ENCODE measurements at places on chromosomes 13 and 19.

GRCh38 chr13:43428545-43429296 is 358.1 kb downstream of the ENOX1 start:
- no peak for DNase-seq

- no peak for DNase-seq
These were observed 14.6 kb downstream of the ADGRE5 start for GRCh38 chr19:14395710-14396336.

DNA sequence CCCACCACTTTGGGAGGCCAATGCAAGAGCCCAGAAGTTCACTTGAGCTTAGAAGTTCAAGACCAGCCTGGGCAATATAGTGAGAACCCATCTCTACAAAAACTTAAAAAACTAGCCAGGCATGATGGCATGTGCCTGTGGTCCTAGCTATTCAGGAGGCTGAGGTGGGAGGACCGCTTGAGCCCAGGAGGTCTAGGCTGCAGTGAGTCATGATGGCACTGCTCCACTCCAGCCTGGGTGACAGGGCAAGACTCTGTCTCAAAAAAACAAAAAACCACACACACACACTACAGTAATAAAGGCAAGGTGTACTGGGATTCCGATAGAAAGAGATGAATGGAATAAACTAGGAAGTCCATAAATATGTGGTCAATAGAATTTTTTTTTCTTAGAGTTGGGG is 35.6 kb downstream of the CYP2F1 start:
- no peak for DNase-seq

DNA sequence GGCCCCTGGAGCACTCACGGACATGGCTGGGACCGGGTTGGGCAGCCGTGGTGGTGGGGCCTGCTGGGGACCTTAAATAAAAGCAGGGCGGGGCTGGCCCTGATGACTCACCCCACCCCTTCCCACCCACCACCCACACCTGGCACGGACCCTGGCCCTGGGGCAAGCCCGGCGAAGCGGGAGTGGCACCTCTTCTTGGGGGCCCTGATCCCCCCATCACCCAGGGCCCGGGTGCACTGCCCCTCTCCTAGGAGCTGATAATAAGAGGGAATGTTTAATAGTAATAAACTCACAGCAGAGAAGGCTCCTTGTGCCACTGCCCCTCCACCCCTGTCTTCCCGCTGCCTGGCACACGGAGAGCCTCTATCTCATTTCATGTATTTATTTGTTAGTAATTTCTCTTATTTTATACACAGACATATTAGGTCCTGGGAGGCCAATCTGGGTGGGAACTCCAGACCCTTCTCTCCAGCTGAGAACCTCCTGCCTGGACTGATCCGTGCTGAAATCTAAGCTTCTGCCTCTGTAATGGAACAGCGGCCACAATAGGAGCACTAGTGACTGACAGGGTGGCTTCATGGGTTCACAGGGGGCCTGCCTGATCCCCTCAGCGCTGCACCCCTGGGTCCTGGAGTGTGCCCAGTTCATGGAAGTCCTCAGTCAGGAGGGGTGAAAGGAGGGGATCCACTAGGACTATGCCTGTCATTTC is at the start of gene LGALS7:
TSS of gene LGALS7 (minus strand) at position 49 of the 709 bp plus-strand sequence. CDS start at position 24, 25 bp downstream.
- DNase-seq = no peak

DNA sequence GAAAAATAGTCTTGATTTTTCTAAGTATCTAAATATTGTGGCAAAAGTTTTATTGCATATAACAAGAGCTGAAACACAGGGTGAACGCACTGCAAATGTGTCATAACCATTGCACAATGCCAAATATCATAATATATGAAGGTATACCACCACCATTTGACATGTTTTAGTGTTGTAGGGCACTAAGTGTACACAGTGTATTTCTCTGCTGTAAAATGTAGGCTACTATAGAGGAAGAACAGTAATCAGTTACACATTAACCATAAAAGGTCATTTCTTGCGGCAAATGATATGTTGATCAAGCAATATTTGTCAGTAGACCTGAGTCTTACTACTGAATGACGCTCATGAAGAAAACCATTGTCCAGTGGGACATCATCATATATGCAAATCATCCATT is 18.3 kb upstream of the KLF5 start:
- DNase-seq = no peak

DNA sequence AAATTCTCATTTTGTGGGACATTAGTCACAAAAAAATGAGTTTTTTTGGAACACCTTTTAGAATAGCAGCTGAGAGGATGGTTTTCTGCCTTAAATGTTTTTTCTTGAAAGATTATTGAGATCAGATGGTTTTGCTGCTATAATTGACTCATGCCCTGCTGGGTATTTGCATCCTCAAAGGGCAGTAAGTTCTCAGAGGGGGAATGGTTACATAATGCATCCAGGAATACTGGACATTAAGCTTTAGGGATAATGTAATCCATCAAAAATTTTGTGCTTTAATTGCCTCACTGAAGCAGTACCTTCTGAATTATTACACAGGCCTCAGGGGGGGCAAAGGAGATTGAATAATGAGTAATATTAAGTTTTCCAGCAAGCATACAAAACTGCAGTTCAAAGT is 866.3 kb upstream of the SPRY2 start:
- DNase-seq = no peak

DNA sequence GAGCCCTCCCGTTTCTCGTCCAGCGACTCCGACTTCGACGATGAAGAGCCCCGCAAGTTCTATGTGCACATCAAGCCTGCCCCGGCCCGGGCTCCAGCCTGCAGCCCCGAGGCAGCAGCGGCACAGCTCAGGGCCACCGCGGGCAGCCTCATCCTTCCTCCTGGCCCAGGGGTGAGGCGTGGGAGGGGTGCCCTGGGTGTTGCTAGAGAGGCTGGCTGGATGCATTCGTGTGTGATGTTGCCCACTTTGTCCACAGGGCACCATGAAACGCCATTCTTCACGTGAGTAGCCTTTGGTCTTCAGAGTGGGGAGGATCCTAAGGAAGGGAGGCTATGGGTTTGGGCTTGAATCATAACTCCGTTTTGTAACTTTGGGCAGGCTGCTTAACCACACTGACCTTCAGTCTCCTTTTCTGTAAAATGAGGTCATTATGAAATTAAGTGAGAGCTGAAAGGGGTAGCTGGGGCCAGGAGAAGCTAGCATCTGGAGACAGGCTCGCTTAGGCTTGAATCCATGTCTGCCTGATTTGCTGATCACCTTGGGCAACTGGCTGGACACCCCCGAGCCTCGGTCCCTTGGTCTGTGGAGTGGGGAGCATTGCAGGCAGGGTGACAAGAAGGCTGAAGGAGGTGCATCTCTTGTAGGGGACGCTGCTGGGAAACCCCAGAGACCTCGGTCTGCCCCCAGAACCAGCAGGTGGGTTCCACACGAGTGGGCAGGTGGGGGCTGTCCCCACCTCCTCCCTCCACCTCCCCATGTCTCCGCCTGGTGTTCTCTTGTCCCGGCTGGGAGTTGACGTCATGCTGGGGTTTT is 18.7 kb upstream of the B3GNT3 start:
- no peak for DNase-seq

- no peak for DNase-seq
These were observed 44.3 kb downstream of the PSG3 start for GRCh38 chr19:42695811-42696503.

- no peak for DNase-seq
These were observed 8.5 kb upstream of the PEX11G start for GRCh38 chr19:7497292-7497691.

GRCh38 chr13:110913322-110914080 is 1.4 kb downstream of the ANKRD10 start:
- DNase-seq = no peak

All from stimulated activated CD8-positive, alpha-beta memory T cell treated with anti-CD3 and anti-CD28 coated beads, Interleukin-4, amount 100 ng/mL, for 4 hours (primary cell).